ENCODE measurements at places on chromosomes 7 and 10.

GRCh38 chr7:44846816-44847508 lies 925 bp downstream of the H2AZ2 start:
- DNase-seq, result no peak

DNA sequence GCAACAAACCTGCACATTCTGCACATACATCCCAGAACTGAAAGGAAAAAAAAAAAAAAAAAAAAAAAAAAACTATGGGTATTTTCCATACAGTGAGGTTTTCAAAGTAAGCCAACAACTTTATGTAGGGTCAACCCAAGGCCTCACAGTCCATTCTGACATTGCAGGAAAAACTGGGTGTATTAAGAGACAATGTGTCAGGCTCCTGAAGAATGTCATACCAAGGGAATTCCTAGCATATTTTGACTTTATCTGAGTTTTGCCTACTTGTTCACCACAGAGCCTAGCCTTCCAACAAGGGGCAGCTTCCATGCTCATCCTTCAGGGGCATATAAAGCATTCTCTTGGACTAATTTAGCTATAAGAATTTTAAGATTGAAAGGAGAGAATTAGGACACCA lies 368.9 kb downstream of the PLXDC2 start:
- DNase-seq, result peak; percentile 61

- DNase-seq, result no peak
Observed at GRCh38 chr10:19577381-19577780, 238.9 kb upstream of the PLXDC2 start.

DNA sequence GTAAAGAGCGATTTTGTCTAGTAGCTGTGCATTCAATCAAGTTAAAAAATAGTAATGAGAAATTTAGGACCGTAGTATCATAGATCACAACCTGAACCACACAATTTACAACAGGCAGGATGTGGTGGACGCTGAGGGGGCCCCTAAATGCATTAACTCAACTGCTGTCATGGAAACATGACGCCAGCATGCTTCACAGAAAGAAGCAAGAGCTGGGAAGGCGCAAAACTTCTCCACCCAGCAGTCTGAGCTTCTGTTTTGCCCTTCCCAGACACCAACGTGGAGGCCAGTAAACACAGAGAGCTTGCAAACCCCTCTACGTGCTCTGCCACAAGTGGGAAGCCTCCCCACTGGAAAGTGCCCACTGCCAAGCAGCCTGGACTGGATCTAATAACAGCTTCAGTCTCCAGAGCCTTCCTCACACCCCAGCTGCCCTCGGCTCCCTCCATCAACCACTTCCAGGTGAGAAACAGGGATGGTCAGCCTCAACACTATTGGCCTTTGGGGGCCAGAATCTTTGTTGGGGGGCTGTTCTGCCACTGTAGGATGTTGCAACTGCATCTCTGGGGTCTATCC lies 151.8 kb downstream of the SFMBT2 start:
- DNase-seq, result peak; percentile 28

GRCh38 chr7:144027070-144027469 lies 21.7 kb upstream of the OR2A5 start:
- DNase-seq, result peak; percentile 63

DNA sequence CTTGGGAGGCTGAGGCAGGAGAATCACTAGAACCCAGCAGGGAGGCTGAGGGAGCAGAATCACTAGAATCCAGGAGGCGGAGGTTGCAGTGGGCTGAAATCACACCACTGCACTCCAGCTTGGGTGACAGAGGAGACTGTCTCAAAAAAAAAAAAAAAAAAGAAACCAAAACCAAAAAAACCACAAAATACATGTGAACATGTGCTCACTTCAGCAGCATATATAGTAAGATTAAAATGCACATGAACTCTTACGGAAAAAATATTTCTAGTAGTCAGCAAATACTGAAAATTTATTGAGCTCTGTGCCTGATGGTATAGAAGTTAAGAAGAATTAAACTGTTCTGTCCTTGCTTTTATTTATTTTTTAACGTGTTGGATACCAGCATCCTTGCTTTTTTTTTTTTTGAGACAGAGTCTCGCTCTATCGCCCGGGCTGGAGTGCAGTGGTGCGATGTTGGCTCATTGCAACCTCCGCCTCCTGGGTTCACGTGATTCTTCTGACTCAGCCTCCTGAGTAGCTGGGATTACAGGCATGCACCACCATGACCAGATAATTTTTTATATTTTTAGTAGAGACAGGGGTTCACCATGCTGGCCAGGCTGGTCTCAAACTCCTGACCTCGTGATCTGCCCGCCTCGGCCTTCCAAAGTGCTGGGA lies 9.6 kb upstream of the ZNF487 start:
- DNase-seq, result no peak

DNA sequence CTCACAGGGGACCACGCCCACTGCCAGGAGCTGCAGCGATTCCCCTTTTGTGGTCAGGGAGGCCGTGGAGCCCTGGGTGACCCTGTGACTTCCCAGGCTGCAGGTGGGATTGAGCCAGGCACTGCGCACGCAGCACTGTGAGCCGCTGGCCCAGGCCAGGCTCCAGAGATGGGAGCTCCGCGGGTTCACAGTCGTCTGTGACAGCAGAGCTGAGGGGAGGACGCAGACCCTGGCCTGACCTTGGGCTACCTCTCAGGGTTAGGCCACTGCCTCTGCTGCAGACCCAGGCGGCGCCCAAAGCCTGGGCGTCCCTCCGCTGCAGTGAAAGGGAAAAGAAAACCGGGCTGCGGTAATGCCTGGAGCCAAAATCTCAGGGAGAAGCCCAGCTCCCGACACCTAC lies 107.5 kb upstream of the GPR26 start:
- no peak for DNase-seq

GRCh38 chr10:107687701-107688100 lies 523.2 kb upstream of the SORCS1 start:
- no peak for DNase-seq

DNA sequence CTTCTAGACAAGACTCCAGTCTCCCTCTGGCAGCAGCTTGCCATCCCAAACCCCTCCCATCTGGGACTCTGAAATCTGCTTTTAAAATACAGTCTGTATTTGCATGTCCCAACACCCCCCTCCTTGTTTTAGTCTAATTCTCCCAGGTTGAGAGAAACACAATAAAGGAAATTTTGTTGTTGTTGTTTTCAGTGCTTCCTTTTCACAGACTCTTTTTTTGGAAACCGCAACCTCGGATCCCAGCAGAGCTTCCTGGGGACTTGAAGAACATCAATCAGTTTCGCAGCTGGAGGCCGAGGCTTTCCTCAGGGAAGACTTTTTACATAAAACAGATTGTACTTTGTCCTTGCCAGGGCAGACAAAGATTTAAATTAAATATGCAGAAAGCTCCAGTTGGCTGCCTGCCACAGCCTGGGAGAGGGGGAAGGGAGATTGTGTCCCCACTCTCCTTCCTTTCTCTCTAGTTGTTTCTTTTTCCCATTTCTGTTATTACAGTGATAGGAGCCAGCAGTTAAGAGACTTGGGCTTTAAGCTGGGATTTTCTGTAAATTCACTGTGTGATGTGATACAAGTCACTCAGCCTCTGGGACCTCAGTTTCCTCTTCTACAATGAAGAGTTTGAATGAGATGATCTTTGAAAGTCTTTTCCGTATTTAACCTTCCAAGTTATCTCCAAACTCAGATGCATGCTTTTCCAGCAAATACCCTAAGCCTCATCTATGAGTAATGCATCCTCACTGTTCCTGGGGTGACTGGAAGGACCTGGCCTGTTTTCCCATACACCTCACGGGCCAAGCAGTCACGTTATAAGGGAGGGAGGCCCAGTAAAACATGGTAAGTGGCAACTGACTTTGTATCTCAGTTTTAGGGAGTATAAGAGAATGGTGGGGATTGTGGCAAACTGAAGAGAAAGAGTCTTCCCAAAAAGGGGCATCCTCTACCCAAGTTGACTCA lies 192.3 kb downstream of the REEP3 start:
- peak; percentile 96 for DNase-seq

- DNase-seq, result no peak
Observed at GRCh38 chr7:158976468-158976848, 120.1 kb downstream of the DYNC2I1 start.

DNA sequence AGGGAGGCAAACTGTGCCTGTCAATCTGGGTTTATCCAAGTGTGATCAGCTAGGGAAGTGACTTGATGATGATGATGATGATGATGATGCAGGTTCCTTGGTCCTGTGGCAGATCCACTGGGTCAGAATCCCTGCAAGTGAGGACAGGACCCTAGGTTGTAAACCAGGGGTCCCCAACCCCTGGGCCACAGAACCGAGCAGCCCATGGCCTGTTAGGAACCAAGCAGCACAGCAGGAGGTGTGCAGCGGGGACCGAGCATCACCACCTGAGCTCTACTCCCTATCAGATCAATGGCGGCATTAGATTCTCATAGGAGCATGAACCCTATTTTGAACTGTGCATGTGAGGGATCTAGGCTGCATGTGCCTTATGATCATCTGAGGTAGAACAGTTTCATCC lies 144.7 kb upstream of the PDE1C start:
- no peak for DNase-seq

- DNase-seq, result no peak
Observed at GRCh38 chr10:85531706-85532105, 834.9 kb downstream of the GRID1 start.

GRCh38 chr7:149175150-149175549 lies 20.2 kb upstream of the ZNF282 start:
- DNase-seq, result no peak

GRCh38 chr7:133871757-133872156 lies 255.4 kb upstream of the LRGUK start:
- no peak for DNase-seq

DNA sequence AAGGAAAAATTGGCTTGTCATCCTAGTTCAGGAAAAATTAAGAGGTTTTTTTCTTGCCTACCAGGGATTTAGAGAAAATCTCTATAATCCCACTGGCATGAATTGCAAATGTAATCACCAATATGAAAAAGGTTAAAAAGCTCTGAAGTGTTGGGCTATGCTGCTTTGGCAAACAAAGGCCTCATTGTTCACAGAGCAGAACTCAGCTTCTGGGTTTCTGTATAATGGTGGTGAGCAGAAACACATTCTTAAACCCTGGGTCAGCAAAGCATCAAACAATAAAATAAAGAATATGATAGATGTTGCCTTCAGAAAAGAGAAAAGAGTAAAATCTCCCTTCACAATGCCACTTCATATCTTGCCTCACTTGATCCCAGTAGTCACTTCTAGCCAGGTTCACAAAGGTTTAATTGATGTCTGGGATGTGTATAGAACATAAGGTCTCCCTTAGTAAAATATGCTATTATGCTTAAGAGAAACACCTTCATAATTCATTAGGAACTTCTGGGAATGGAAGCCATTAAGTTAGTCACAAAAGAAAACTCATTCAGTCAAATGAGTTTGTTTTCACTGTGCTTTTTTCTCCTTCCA lies 1255.5 kb upstream of the PHF14 start:
- no peak for DNase-seq

- DNase-seq, result peak; percentile 63
Observed at GRCh38 chr10:97463363-97464132, 17.6 kb downstream of the ZDHHC16 start.

GRCh38 chr7:21064698-21065648 lies 278.3 kb upstream of the SP8 start:
- no peak for DNase-seq
